HTR-8/SVneo (cell line): ENCODE measurements at places on chromosomes 7 and 10.

DNA sequence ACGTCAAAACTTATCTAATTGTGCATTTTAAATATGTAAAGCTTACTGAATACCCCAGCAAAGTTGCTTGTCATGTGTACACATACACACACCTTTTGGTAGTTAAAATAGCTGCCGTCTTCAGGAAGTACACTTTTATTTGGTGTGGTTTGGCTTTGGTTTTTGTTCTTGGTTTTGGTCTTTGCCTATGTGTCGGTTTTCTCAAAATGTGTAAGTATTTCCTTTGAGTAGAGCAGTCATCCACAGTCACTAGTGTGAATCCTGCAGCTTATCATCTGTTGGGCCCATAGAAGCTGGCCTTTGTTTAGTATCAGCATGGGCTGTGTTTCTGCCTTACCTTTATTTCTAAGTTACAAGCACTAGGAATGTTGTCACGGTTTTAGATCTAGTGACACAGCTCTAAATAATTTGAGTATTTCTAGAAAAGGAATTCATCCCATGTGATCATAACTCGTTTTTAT lies 35.3 kb downstream of the NET1 start:
- DNase-seq, result no peak

DNA sequence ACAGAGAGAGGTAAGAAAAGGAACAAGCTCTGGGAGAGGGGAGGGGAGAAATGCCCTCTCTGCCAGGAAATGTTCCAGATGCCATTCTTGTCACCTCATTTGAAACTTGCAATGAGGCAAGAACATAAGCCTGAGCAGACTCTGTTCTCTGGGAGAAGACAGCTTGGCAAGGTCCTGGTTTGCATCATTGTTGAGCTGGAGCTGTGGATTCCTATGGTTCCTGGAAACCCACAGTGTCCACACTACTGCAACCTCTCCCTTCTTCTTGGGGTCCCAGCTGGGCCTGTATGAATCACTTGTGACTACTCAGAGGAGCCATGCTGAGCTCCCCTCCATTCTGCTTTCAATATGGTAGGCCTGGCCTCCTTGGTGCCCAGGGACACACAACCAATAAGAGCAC lies 60.8 kb upstream of the HECTD2 start:
- peak; percentile 21 for DNase-seq

GRCh38 chr10:62087329-62087728 lies 181.3 kb downstream of the RTKN2 start:
- no peak for DNase-seq

- DNase-seq, result no peak
Measured at GRCh38 chr7:73429622-73430505, 3.7 kb upstream of the FZD9 start.

GRCh38 chr10:13791483-13791882 lies 204.7 kb downstream of the PRPF18 start:
- DNase-seq, result no peak

DNA sequence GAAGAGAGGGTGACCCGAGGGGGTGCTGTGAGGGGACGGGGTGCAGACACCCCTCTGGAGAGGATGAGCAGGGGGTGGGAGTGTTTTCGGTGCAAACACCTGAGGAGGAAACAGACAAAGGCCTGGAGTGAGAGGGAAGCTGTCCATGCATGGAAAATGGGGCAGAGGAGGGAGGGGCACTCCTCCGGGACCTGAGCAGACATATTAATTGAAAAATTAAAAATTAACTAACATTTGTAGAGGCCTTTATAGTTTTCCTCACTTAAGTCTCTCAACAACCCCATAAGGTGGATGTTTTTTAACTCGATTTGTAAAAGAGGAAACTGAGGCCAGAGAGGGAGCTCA lies 1.2 kb downstream of the VPS37D start:
- no peak for DNase-seq

GRCh38 chr10:15316871-15317464 lies 54.1 kb downstream of the FAM171A1 start:
- no peak for DNase-seq

DNA sequence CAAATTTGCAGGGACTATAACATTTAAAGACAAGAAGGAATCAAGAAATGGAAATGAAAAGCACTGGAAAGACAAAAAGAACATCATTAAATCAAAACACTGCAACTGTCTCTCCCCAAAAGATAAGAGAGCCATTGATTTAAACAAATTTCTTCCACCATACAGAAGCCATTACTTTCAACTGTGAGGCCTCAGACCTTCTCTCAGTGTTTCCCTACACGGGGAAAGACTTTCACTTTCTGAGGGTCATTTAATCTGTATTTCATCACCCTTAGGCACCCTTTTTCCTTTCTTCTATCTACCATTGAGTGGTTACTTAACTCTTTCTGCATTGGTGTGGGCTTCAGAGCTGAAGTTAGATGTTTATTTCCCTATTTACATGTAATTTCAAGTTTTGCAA lies 47.5 kb downstream of the CCDC172 start:
- no peak for DNase-seq

DNA sequence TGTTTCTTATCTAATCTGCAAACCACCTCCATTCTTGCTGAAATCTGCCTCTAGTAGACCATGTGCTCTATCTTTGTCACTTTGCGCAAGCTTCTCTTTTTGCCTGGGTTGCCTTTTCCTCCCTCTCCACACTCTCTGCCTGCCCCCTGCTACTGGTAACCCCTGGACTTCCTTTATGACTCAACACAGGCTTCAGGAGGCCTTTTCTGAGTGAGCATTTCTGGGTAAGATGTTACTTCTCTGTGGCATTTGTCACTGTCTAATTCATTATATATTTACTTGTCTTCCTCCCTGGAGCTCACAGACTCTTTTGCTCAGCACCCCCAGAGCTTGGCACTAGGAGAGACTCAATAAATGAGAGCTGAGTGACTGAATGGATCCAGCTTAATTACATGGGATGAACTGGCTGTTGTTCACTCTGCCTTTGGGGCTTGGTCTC lies 8.4 kb downstream of the GOLGA7B start:
- no peak for DNase-seq
